ENCODE measurements at places on chromosomes 1 and 21. TPM values are rescaled to one million over a fixed set of nuclear protein-coding genes. Genes with fewer than 3 reads are reported as not detected.
A peak's percentile ranks its signal among the peaks of the same experiment; 100 is the strongest.

Gene DAP3
- total RNA-seq: 160 TPM

DNA sequence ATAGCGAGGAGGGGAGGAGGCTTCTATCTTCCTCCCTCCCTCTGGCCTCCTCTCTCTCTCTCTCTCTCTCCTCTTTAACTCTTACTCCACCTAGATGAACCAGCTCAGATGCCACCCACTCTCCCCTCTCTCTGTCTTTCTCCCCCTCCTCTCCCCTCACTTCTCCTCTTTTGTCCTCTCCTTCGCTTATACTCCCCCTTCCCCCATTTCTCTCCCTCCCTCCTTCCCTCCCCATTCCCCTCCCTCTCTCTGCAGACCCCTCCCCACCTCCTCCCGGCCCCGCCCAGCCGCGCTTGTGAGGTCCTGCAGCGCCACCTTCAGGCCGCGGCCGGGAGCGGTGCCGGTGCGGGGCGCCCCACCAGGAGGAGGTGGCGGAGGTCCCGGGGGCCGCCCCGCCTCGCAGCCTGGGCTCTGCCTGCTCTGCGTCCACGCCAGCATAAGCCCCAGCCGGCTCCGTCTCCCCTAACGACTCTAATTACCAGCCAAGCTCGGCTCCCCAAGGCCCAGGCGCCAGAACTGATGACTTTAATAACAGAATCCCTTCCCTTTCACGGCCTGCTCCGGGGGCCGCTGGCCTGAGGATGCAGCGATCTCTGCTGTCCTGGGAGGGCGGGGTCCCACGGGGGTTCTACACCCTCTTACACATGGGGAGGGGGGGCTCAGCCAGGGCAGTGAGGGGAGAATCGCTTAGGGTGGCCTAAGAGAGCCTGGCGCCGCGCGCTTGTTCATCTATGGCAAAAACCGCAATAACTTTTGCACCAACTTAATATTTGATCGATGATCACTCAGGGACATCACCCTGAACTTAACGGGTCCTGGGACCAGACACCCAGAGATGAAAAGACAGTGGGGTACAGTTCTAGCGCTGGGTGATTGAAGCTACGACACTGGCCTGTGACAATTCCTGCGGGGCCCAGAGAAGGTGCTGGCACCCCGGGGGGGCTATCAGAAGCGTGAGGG, 637.3 kb downstream of the MATN1 start:
- no peak for DNase-seq

DNA sequence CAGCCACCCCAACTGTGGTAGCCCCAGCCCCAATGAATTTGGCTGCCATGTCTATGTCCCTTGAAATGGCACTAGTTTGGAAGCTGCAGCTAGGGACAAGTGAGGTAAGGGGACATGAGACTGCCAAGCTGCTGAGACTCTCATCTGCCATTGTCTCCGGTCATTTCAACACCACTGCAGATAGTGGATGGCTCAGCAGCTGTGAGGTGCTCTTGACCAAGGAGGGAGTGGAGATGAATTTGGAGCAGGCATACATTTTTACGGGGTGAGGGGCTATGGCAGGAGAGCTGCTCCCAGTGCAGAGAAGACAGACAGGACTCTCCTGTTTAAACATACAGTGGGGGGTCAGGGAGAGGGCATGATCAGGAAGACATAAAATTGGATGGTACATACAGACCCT, 315.5 kb upstream of the CAMK1G start:
- DNase-seq: no peak

- no peak for DNase-seq
Measured at GRCh38 chr1:226625832-226626576, 77.4 kb downstream of the STUM start.

- DNase-seq: no peak
Measured at GRCh38 chr1:84883286-84883685, 9.7 kb downstream of the LPAR3 start.

Gene PDE4DIP
- total RNA-seq: 39.1 TPM

Gene CFHR1
- 0.22 TPM for total RNA-seq

DNA sequence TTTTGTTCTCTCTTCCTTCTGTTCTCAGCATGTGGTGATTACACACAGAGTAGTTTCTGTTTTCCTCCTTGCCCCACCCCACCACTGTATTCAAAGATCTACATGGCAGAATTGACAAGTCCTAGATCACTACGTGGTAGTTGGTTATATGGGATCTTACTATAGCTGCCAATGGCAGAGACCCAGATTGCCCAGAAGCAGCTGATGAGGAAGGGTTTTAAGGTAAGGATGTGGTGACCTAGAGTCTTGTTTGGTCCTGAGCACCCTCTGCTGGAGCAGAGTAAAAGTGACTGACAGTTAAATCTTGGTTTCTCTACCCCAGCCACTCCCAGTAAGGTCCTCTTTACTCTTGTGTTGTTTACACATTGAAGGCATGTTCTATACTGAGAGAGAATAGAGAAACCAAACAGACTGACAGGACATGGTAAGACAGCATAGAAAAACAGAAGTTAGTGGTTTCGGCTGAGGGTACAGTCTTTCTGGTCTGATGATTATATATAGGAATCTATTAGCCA, 22.8 kb upstream of the STRIP1 start:
- DNase-seq: peak; percentile 41

GRCh38 chr1:243851765-243852164, 1.7 kb upstream of the AKT3 start:
- no peak for DNase-seq

GRCh38 chr1:218301217-218301616, 16.1 kb downstream of the RRP15 start:
- DNase-seq: no peak

GRCh38 chr1:233543338-233544255, 70.3 kb upstream of the KCNK1 start:
- peak; percentile 99 for DNase-seq

- DNase-seq: no peak
Measured at GRCh38 chr1:36396359-36396758, 1.3 kb downstream of the LSM10 start.

GRCh38 chr1:94336991-94337390, 81.2 kb upstream of the ABCD3 start:
- DNase-seq: no peak

DNA sequence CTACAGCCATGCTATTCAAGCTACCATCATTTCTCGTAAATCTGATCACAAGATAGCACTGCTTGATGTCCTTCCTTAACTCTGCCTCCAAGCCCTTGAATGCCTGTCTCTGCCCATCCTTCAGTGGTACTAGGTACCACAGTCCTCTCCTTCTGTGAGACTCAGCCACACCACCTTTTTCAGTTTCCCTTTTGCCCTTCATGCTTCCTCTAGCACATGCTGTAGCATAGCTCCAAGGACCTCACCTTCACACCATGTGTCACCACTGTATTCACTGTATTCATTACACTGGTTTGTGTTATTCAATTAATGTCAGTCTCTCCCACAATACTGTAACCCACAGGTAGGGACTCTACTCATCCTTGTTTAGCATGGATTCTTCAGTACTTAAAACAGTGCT, 8.0 kb upstream of the TP53BP2 start:
- no peak for DNase-seq

DNA sequence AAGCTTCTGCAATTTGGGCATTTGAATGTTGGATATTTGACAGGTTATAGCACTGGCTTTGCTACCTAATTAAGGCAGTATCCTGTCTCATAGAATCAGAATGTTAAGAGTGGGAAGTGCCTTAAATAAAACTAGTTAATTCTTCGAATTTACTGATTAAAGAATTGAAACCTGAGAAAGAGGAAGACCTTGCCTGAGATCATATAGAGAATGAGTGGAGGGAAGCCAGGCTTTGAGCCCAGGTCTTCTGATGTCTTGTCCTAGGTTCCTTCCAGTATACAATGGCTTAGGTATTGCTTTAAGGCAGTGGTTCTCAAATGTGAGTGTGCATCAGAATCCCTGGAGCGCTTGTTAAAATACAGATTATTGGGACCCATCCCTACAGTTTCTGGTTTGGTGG, 20.9 kb upstream of the SH3BGRL3 start:
- no peak for DNase-seq

Gene CD1D
- total RNA-seq: 4.4 TPM

GRCh38 chr1:169682071-169682470, 29.3 kb downstream of the SELL start:
- no peak for DNase-seq

DNA sequence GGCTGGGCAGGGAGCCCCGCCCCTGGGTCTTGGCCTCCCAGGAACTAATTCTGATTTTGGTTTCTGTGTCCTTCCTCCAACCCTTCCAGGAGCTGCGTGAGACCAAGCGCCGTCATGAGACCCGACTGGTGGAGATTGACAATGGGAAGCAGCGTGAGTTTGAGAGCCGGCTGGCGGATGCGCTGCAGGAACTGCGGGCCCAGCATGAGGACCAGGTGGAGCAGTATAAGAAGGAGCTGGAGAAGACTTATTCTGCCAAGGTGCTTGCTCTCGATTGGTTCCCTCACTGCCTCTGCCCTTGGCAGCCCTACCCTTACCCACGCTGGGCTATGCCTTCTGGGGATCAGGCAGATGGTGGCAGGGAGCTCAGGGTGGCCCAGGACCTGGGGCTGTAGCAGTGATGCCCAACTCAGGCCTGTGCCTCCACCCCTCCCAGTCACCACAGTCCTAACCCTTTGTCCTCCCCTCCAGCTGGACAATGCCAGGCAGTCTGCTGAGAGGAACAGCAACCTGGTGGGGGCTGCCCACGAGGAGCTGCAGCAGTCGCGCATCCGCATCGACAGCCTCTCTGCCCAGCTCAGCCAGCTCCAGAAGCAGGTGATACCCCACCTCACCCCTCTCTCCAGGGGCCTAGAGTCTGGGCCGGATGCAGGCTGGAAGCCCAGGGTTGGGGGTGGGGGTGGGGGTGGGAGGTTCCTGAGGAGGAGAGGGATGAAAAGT, 18.5 kb upstream of the SEMA4A start:
- DNase-seq: no peak

Gene NPPA
- not detected for total RNA-seq

GRCh38 chr1:205056188-205056611, 13.2 kb downstream of the CNTN2 start:
- no peak for DNase-seq

GRCh38 chr21:29236201-29236600, 62.5 kb upstream of the BACH1 start:
- no peak for DNase-seq

Gene TRPM2
- total RNA-seq: 0.98 TPM

- DNase-seq: no peak
Measured at GRCh38 chr1:209777587-209777986, 6.8 kb downstream of the C1orf74 start.

Gene AMY2B
- total RNA-seq: not detected

DNA sequence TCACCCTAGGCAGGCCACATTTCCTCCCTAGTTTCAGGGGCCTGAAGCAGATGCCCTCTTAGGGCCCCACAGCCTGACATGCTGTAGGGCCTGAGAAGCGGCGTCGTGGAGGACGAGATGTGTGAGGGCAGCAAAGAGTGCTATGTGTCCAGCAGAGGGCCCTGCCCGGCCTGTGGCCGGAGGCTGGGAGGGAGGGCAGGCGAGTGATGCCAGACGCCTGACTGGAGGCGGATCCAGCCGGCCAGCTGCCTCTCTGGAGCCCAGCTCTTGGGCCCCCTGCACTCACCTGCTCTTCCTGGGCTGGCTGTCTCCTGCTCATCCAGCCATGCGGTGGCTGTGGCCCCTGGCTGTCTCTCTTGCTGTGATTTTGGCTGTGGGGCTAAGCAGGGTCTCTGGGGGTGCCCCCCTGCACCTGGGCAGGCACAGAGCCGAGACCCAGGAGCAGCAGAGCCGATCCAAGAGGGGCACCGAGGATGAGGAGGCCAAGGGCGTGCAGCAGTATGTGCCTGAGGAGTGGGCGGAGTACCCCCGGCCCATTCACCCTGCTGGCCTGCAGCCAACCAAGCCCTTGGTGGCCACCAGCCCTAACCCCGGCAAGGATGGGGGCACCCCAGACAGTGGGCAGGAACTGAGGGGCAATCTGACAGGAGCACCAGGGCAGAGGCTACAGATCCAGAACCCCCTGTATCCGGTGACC, at the start of gene GPR37L1:
Gene GPR37L1, plus strand, starts transcription at position 279 of the 697 bp plus-strand sequence. Its CDS starts 47 bp downstream, at position 326.
- peak; percentile 72 for DNase-seq

DNA sequence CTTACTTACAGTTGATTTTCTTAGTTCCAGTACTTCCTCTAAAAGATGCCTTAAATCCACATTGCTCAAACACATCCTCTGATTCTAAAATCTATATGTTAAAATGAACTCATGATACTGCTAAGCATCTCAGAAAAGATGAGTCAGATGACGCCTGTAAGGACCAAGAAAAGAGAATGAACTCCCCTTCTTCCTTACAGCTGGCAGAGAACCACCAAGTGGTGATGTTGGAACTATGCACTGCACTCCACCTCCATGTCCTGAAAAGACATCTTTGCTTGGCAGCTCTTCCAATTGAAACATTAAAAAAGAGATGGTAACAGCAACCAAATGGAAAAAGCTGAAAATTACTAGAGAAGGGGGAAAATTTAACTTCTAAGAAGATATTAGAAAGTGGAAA, 648.8 kb downstream of the PTPRC start:
- no peak for DNase-seq

- DNase-seq: no peak
Measured at GRCh38 chr1:191943684-191944083, 214.6 kb upstream of the RGS18 start.

DNA sequence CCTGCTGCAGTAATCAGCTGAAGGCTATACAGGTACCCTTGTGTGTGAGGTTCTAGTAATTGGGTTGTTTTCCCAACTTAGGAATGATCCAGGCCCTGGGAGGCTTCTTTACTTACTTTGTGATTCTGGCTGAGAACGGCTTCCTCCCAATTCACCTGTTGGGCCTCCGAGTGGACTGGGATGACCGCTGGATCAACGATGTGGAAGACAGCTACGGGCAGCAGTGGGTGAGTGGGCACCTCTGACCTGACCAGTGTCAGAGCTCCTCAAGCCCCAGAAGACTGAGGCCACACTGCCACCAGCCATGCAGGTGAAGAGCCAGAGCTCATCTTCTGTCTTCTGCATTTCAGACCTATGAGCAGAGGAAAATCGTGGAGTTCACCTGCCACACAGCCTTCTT, 27.7 kb downstream of the ATP1A1 start:
- no peak for DNase-seq

DNA sequence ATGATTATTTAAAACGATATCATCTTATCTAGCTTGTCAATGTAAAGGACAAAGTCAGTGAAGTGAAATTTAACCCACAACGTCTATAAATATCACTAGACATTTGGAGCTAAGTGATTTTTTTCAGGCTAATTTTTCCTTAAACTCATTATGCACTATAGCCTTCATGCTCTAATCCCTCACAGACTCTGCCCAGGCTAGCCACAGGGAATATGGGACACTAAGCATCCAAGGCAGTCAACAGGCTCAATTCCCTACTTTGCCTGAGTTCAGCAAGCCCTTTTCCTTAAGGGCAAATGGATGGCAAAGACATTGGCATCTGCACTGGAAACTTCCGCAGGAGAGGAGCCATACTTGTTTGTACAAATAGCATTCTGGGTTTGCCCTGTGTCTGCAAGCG, 577.0 kb downstream of the LMO4 start:
- no peak for DNase-seq

- DNase-seq: no peak
Measured at GRCh38 chr1:160550572-160551034, 27.5 kb upstream of the SLAMF6 start.

Gene DMBX1
- 0.89 TPM for total RNA-seq
